ENCODE measurements at places on chromosomes 1 and 21.

GRCh38 chr21:38454702-38455101 lies 43.6 kb downstream of the ERG start:
- DNase-seq, result no peak

- DNase-seq, result no peak
These were observed 48.0 kb upstream of the TMEM125 start for GRCh38 chr1:43221797-43222196.

- DNase-seq, result no peak
These were observed 101.6 kb downstream of the AJAP1 start for GRCh38 chr1:4755864-4756504.

DNA sequence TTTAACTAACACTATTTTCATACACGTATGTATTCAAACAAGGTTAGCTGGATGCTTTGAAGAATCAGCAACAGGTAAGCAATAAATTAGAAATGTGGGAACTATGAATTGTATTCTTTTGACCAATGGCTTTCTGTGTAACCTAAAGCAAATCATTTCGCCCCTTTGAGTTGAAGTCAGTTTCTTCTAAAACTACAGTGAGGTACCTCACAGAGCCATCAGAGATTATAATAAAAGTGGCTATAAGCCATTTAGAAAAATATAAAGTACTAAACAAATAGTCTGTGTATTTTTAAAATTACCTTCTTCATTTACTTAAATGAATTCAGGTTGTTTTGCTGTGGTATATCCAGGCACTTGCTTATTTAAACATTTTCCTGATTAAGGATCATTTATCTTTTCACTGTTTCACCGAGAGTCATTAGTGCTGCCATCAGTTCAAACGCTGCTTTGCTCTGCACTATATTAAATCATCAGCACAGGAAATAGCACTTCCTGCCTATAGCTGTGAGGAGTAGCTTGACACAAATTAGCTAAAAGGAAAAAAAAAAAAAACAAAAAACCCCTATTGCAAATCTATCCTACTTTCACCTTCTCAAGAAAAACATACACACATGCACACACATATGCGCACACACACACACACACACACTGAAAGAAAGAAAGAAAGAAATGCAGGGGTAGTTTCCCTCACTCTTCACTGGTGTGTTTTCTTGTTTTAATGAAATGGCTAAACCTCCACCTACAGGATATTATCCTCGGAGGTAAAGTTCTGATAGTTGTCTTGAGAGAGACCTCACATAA lies 39.8 kb upstream of the C1orf105 start:
- DNase-seq, result no peak

DNA sequence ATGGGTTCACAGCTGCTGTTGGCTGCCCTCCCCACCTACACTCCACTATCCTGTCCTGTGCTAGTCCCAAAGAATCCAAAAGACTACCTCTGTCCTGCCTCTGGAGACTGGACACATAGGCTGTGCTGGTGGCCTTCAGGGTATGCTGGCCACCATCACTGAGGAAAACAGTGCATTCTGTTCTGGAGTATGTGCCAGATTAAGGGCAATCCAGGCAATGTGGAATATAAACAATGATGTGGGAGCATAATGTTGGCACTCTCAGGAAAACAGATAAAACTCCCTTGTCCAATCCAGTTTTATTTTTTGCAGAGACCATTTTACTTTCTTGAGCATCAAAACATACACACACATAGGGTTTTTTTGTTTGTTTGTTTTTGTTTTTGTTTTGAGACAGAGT lies 94.3 kb downstream of the GLUL start:
- DNase-seq, result no peak

DNA sequence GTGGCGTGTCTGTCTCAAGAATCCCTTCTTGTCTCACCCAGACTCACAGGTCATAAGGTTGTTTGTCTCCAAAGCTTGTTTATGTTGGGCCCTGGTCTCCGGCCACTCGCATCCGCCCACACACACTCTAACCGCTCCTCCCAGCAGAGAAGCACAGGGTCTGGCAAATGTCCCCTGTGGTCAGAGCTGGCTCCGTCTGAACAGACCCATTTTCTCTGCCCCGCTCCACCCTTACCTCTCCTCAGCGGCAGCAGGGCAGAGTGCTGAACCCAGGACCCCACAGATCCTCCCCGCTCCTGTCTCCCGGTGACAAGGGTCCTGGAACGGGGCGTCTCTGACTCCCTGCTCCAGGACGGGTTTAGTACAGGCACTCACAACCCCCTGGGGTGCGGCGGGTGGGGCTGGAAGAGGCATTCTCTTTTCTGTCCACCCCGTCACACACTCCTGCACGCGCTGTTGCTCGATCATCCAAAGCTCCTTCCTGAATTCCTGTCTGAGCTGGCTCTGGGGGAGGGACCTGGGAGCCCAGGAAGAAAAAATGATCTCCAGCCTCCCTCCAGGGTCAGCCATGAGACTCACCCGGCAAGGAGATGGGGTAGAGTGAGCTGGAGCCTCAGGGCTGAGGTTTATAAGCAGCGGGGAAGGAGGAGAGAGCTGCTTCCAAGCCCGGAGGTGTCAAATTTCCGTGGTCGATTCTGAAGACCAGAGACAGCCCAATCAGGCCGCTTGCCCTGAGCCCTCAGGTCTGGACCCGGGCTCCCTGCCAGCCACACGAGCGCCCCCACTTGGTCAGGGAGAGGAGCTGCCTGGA lies at the start of gene S100A13:
TSS of gene S100A13 (minus strand) at position 602 of the 811 bp plus-strand sequence. CDS start 1,033 bp downstream, outside the sequence.
- DNase-seq, result no peak

GRCh38 chr1:26570287-26570686 lies 40.7 kb downstream of the RPS6KA1 start:
- no peak for DNase-seq

- no peak for DNase-seq
These were observed 1.2 kb upstream of the ADAM15 start for GRCh38 chr1:155049651-155050559.

DNA sequence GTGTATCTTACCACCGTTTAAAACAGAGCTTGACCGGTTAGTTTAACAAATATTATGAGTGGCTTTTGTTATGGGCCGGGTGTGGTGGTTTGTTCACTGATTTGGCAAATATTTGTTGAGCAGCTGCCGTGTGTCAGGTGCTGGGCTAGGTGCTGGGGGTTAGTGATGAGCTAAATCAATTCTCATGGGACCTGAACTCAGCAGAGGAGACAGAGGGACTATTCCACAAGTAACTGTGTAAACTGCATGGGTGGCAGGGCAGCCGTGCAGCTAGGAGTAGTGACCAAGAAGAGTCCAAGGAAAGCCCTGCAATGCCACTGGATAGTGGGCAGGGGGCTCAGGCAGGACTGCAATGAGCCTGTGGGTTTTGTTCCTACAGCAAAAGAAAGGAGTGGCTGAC lies 11.2 kb upstream of the C2CD2 start:
- DNase-seq, result no peak

DNA sequence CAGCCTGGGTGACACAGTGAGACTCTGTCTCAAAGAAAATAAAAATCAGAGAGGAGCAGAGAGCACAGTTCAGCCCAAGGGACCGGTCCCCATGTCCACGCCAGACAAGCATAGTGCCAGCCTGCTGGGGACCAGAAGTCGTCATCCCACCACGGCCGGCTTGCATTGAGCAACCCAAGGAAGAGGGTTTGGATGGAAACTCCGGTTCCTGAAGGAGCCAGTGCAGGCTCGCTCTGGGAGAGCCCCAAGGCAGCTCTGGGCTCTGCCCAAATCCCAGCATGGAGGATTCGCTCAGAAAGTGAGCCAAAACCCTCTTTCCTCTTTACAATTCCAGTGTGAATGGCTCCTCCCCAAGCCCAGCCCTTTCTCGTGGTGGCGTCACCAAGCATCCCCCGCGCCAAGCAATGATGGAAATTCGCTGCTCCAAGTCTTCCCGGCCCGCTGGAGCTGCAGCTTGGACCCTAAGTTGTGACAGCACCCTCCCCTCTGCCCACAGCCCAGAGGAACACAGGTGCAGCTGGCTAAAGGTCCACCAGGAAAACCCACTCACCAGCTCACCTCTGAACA lies 64.1 kb upstream of the SLC25A33 start:
- no peak for DNase-seq
